Right hindlimb (tissue), 1 donor: ENCODE measurements at places on chromosomes 11 and 22.

GRCh38 chr11:61056571-61056970 is 45.7 kb upstream of the CD5 start:
- DNase-seq, result no peak

- DNase-seq, result no peak
Measured at GRCh38 chr11:34585735-34586487, 35.0 kb upstream of the EHF start.

GRCh38 chr22:44907765-44908737 is 101.8 kb downstream of the PHF21B start:
- DNase-seq, result no peak

GRCh38 chr22:37243402-37244113 is 511 bp downstream of the RAC2 start:
- no peak for DNase-seq

GRCh38 chr22:25068707-25069106 is 116.2 kb downstream of the KIAA1671 start:
- no peak for DNase-seq

GRCh38 chr22:41286639-41287091 is 678 bp upstream of the RANGAP1 start:
- DNase-seq, result no peak

- no peak for DNase-seq
Measured at GRCh38 chr22:27278946-27279345, 522.6 kb downstream of the MN1 start.

DNA sequence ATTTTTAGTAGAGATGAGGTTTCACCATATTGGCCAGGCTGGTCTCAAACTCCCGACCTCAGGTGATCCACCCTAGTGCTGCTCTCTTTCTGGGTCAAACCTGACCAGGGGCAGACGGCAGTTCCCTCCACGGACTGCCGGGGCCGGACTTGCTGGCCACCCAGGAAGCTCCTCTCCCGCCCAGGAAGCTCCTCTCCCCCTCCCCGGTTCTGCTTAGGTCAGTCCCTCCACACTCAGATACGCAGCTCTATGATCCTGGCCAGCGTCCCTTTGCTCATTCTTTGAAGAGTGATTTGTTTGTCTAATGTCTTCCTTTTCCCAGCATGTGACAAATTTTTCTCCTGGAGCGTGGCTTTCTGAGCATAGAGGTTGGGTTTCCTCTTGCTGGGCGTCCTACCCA is 125.3 kb upstream of the B3GAT1 start:
- DNase-seq, result peak; percentile 10

GRCh38 chr22:38171927-38172831 is 9.5 kb downstream of the PLA2G6 start:
- no peak for DNase-seq

DNA sequence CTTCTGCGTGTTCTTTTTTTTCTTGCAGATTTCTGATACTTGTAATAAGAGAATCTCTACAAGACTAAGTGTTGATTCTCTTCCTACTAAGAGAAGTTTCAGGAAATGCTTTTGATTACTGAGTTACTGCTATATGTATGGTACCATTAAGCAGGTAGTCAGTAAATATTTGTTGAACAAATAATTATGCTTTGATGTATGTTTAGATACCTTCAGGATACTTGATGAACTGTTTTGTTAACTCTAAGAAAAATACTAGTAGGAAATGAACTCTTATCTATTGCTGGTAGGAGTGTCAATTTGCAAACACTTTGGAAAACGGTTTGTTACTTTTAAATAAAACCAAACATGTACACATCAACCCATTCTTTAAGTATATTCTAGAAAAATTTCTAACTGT is 90.6 kb downstream of the TMEM135 start:
- no peak for DNase-seq

DNA sequence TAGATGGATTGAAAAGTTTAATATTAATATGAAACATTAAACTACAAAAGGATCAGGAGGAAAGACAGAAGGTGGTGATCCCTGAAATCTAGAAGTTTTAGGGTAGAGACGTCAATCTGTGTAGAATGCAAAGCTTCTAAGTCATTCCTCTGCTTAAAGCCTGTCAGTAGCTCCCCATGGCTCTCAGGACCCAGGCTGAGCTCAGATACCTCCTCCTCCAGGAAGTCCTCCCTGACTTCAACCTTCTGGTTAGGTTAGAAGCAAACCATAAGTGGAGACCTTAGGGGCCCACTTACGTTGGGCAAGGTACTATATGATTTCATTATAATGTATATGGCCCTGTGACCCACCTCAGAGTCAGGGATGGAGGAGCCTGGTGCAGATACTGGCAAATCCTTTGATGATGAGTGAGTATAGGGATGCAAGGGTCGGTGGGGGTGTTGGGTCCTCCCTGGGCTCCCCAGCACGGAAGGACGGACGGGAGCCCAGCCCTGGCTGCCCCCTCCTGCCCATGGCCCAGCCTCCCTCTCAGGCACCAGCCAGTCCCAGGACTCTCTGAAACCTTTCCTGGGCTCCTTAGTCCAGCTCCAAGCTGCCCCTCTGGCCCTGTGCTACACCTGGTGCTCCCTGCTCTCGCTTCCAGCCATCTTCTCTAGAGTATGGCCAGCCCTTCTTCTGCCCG is 3.2 kb upstream of the PPP6R3 start:
- DNase-seq, result no peak

- DNase-seq, result peak; percentile 83
Measured at GRCh38 chr22:42376711-42377554, 55.3 kb downstream of the NFAM1 start.

DNA sequence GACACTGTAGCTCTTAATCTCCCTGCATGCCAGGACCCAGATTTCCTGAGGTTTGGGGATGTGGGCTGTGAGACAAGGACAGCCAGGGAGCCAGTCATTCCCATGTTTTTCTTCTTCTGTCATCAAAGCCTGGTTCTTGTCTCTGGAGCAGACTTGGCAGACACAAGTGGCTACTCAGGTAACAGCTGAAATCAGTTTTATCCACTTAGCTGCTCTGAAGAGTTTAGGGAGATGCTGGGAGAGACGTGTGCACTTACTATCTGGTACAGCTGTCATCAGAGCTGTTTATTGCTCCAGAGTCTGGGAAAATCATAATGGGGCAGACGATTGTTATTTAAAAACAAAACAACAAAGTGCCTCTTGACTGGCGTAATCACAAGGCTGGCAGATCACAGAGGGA is 56.6 kb downstream of the CSNK2A3 start:
- no peak for DNase-seq

DNA sequence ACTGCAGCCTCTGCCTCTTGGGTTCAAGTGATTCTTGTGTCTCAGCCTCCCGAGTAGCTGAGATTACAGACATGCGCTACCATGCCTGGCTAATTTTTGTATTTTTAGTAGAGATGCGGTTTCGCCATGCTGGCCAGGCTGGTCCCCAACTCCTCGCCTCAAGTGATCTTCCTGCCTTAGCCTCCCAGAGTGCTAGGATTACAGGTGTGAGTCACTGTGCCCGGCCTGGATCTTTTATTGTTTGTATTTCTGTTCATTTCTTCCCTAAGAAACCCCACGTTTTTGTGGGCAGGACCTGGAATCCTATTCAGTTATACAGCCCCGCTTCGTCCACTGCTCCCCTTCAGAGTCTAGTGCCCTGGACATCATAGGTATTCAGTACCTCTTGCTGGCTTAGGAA is 28.7 kb downstream of the ZBTB16 start:
- DNase-seq, result no peak

DNA sequence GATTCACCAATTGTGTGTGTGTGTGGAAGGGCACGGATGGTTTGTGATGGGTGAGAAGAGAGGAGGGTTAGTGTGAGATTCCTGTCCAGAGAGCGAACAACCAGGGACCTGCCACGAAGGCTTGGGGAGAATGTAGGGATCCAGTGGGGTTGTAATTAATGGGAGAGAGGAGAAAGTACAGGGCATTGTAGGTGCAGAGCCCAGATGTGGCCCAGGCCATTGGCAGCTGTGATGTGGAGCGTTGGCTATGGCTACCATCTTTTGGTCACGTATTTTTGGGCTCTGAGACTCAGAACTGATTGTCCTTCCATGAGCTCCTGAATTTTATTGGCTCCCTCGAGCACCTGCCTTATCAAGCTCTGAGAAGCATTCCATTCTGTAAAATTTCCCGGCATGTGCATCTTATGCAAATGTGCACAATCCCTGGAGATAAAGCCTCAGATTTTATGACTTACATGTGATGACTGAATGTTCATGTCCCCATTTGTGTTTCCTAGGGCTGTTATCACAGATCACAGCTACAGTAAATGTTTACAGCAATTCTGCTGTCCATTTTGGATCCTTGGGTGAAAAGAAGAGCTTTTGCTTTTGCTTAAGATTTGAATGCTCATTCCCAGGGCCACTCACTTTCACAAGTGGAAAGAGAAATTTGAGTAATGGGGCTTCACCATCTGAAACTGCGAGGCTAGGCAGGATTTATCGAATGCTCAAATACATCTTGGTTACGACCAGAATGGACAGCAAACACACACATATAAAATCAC is 33.1 kb downstream of the SLC5A1 start:
- DNase-seq, result no peak

- DNase-seq, result no peak
Measured at GRCh38 chr11:122103726-122104125, 12.3 kb downstream of the BLID start.

GRCh38 chr11:88293931-88294330 is 43.6 kb downstream of the CTSC start:
- DNase-seq, result peak; percentile 29

DNA sequence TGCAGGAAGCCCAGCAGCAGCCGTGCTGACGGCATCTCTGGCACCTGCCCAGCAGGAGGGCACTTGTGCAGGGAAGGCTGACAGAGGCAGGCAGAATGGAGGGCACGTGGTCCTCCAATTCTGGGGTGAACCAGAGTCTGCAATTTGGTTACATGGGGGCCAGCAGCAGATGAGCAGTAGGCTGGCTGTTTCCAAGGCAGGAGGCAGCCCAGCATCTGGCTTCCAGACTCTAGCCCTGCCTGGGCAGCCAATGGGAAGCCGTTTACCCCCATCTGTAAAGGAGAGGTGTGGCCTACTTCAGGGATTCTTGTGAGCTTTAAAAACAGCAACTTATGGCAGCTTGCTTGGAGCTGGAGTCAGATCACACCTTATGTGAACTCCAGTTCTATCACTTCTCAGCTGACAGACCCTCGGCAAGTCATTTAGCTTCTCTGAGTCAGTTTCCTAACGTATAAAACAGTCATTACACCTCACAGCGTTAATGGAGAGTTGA is 27.9 kb upstream of the RASL10A start:
- peak; percentile 60 for DNase-seq
